ENCODE measurements at places on chromosomes 6 and 20. TPM values are rescaled to one million over a fixed set of nuclear protein-coding genes. Genes with fewer than 3 reads are reported as not detected.
A peak's percentile ranks its signal among the peaks of the same experiment; 100 is the strongest.

SAMHD1 gene
- total RNA-seq = 59.9 TPM

CFB gene
- 0.21 TPM for total RNA-seq

LPA gene
- total RNA-seq = not detected

DEFB127 gene
- not detected for total RNA-seq

BFSP1 gene
- 0.76 TPM for total RNA-seq

HLA-DMB gene
- total RNA-seq = 2.8 TPM

ZC2HC1B gene
- 0.24 TPM for total RNA-seq

FARS2 gene
- total RNA-seq = 23.8 TPM

FILIP1 gene
- not detected for total RNA-seq

DNA sequence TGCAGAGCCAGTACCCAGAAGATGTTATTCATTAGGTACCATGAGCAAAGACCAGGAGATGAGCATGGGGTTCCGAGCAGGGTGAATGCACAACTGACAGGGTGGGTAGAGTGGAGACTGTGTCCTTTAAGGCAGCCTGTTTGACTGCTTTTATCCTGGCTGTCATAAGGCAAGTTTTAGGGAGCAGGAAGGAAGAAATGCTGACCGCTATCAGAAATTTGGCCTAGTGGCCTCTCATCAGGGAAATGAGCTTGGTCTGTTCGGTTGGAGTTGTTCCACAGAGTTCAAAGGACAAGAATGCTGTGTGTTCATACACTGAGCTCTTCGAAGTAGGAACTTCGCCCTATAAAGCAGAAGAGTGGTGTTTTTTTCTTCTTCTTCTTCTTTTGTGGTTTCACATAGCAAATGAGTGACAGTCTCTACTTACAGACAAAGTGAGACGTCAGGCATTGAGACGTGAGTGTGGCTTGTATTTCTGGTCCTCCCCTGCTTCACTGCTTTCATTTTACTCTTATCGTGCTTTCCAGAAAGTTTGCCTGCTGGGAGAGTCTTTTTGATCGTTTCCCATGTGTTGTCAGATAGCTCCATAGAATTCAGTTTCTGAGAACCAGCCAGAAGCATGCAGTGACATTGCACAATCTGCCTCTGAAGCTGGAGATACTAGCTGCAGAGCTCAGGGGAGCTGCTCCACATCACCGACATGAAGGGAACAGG, at the start of gene CASS4:
Gene CASS4 (plus strand): TSS at position 502 of the 714 bp plus-strand sequence. CDS start 199 bp downstream, at position 701.
- H3K4me1 ChIP-seq = peaks cover 53% of the 10 kb centered on the region
- peak within 1 kb of the TSS; percentile 89 for H3K4me3 ChIP-seq
- peak; percentile 22 for DNase-seq
- no peaks in the 10 kb centered on the region for H3K27me3 ChIP-seq
- H3K36me3 ChIP-seq = peaks cover 52% of the 10 kb centered on the region

DNA sequence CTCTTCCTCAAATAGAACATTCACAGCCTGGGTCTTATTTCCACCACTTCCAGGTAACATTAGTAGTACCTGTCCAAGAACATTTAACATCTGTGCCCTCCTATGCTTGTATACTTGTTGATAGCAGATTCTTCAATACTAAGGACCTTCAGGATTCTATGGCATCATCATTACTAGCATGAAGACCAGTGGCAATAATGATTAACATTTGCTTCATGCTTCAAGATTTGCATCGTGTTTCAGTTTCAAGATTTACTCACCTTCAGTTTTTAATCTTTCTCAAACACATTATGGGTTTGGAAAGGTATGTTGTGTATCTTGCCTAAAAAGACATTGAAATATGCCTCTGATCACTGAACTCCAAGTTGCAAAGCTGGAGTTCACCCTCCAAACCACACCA, 412.8 kb upstream of the NRSN1 start:
- H3K36me3 ChIP-seq = no peaks in the 10 kb centered on the region
- H3K4me3 ChIP-seq = no peak overlapping the region
- no peaks in the 10 kb centered on the region for H3K4me1 ChIP-seq
- DNase-seq = no peak
- H3K27ac ChIP-seq = no peak overlapping the region

GRCh38 chr6:88386167-88386566, 220.0 kb upstream of the CNR1 start:
- no peak overlapping the region for H3K27ac ChIP-seq
- no peak for DNase-seq
- H3K4me1 ChIP-seq = no peaks in the 10 kb centered on the region
- H3K4me3 ChIP-seq = no peak overlapping the region

- H3K27ac ChIP-seq = no peak overlapping the region
- H3K4me3 ChIP-seq = no peak overlapping the region
- no peak for DNase-seq
- peaks cover 18% of the 10 kb centered on the region for H3K27me3 ChIP-seq
These were observed 3.2 kb upstream of the CST3 start for GRCh38 chr20:23640671-23641667.

- H3K4me3 ChIP-seq = no peak overlapping the region
- no peak overlapping the region for H3K27ac ChIP-seq
- H3K4me1 ChIP-seq = peaks cover 42% of the 10 kb centered on the region
- H3K36me3 ChIP-seq = peaks cover 2% of the 10 kb centered on the region
- H3K27me3 ChIP-seq = peaks cover 2% of the 10 kb centered on the region
These were observed 3.8 kb upstream of the TUBB1 start for GRCh38 chr20:59015411-59015810.

- no peak overlapping the region for H3K27ac ChIP-seq
- H3K36me3 ChIP-seq = no peaks in the 10 kb centered on the region
- no peaks in the 10 kb centered on the region for H3K27me3 ChIP-seq
- H3K4me1 ChIP-seq = no peaks in the 10 kb centered on the region
- no peak overlapping the region for H3K4me3 ChIP-seq
These were observed 252.9 kb upstream of the NRSN1 start for GRCh38 chr6:23873161-23873560.

- H3K27ac ChIP-seq = no peak overlapping the region
- H3K4me1 ChIP-seq = no peaks in the 10 kb centered on the region
- H3K4me3 ChIP-seq = no peak overlapping the region
These were observed 212.6 kb upstream of the MOCS1 start for GRCh38 chr6:40146902-40147301.

- no peak overlapping the region for H3K4me3 ChIP-seq
- DNase-seq = no peak
- no peaks in the 10 kb centered on the region for H3K27me3 ChIP-seq
- H3K4me1 ChIP-seq = peaks cover 10% of the 10 kb centered on the region
These were observed 85.3 kb downstream of the TRMT6 start for GRCh38 chr20:5864873-5865587.

DNA sequence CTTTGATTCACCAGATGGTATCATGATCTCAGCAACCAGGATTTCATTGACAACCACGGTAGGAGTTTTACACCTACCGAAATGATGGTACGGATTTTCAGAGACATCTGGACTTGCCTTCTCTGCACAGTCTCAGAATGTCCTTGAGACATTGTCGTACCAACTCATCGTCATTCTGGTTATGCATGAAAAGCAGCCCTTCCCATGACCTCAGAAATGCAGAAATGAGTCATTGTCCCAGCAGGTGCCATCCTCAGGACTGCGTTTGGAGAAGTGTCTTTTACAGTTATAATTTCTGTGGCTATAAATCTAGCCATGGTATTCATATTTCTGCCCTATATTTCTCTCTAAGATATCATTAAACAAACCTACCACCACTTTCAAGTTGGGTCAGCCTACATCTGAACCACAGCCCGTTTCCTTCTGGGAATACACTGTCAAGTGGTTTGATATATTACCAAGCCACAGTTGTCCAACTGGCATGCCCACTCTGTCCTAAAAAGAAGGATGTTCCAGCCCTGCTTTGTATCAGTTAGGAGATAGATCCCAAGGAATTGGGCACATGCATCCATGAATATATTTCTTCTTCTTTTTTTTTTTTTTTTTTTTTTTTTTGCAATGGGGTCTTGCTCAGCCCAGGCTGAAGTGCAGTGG, 7.5 kb upstream of the BFSP1 start:
- peak; percentile 16 for DNase-seq
- no peaks in the 10 kb centered on the region for H3K36me3 ChIP-seq
- peaks cover 35% of the 10 kb centered on the region for H3K4me1 ChIP-seq
- H3K4me3 ChIP-seq = no peak overlapping the region
- H3K27me3 ChIP-seq = peaks cover 36% of the 10 kb centered on the region

- H3K4me3 ChIP-seq = no peak overlapping the region
- DNase-seq = no peak
These were observed 72.8 kb downstream of the RTN4IP1 start for GRCh38 chr6:106556368-106556960.

- peaks cover 9% of the 10 kb centered on the region for H3K4me1 ChIP-seq
- H3K36me3 ChIP-seq = peaks cover 50% of the 10 kb centered on the region
- no peak for DNase-seq
- no peak overlapping the region for H3K27ac ChIP-seq
- no peak overlapping the region for H3K4me3 ChIP-seq
These were observed 158.1 kb downstream of the DTNBP1 start for GRCh38 chr6:15504581-15505350.

DNA sequence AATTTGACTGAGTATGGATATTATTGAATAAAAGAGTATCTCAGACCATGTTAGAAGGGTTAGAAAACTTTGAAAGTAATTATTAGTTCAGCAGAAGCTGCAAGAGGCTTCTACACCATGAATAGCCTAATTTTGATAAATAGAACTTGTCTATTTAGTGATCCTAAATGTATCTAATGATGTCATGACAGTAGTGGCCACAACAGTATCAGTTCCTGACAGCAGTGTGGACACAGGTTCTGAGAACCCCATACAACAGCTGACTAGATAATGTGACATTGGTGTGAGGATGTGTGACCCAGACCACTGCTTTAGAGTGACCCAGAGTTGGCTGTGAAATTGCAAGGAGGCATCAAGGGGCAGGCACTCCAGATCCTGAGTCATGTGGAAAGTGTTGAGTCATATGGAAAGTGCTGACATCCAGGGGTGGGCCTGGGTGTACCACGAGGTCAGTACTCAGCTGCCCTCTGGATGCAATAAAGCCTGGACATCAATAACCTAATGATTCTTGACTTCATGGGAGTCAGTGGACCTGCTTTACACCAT, 754.7 kb downstream of the DHX35 start:
- no peaks in the 10 kb centered on the region for H3K27me3 ChIP-seq
- DNase-seq = no peak
- no peak overlapping the region for H3K27ac ChIP-seq
- no peak overlapping the region for H3K4me3 ChIP-seq
- no peaks in the 10 kb centered on the region for H3K36me3 ChIP-seq

DNA sequence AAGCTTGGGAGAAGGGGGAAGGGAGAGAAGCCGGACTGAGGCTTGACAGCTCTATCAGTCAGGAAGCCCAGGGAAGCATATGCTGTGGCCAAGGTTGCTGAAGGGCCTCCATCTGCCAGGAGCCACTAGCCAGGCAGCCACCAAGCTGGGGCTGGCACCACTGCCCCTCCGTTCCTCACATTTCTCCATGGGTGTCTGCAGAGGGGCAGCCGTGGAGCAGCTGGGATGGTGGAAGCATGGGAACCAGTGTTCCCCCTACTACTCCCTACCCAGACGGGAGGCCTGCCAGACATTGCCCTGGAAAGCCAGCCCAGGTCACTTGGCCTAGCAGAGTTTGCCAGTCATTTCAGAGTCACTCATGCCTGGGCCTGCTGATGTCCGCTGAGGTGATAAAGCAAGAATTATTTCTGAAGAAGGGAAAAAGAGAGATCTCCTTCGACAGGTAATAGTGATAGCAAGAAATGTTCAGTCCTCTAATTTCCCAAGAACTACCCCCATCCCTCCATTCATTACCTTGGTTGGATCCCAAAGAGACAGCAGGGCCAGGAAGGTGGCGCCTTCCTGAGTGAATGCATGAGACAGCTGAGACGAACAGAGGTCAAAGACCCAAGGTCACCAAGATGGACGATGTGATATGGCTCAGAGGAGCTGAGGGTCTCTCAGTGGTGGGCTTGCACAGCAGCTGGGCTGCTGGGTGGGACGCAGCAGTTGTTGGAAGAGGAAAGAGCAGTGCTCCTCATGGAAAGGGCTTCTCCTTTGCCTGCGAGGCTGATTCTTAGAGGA, 21.9 kb downstream of the SNPH start:
- H3K27ac ChIP-seq = no peak overlapping the region
- DNase-seq = no peak
- peaks cover 18% of the 10 kb centered on the region for H3K4me1 ChIP-seq
- no peaks in the 10 kb centered on the region for H3K27me3 ChIP-seq
- H3K4me3 ChIP-seq = no peak overlapping the region

DNA sequence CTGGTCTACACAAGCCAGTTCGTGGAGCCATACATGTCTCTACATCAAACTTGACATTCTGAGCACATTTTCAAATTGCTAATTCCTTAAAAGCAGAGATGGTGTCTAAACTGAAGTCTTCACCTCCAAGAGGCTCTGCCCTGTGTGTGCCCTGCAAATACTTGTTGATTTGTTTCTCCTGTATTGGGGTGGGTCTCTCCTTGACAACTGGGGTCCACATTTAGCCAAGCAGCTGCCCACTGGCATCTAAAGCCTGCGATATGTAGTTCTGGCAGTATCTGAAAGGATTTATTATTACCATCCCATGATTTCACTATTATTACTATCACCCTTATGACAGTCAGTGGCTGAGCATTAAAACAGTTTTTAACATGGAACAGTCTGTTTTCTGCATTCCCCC, 45.9 kb upstream of the PKHD1 start:
- H3K27ac ChIP-seq = no peak overlapping the region
- H3K4me3 ChIP-seq = no peak overlapping the region
- no peaks in the 10 kb centered on the region for H3K36me3 ChIP-seq
- peaks cover 18% of the 10 kb centered on the region for H3K27me3 ChIP-seq
- no peak for DNase-seq

DNA sequence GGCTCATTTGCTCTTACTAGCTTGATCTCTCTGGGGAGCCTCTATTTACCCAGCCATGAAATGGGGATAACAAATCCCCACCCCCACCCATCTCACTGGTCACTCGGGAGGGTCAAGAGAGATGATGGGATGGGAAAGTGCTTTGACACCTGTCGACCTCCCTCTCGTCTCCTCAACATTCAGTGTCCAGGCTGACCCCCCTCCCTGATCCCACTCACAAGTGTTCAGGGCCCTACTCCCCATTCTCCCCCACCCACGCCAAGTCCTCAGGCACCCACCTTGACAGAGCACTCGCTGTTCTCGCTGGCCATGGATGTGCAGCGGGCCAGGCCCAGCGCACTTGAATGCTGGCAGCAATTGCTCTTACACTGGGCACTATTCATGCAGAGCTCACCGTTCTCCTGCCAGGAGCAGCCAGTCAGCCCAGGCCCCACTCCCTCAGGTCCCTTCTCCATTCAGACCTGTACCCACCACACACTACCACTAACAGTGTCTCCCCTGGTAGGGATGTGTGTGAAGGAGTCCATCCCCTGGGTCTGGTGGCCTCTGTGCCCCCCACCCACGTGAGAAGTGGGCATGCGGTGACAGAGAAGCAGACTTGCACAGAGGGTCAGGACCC, 1.6 kb downstream of the CLPS start:
- no peaks in the 10 kb centered on the region for H3K4me1 ChIP-seq
- H3K4me3 ChIP-seq = no peak overlapping the region
- no peaks in the 10 kb centered on the region for H3K36me3 ChIP-seq
- DNase-seq = no peak

DNA sequence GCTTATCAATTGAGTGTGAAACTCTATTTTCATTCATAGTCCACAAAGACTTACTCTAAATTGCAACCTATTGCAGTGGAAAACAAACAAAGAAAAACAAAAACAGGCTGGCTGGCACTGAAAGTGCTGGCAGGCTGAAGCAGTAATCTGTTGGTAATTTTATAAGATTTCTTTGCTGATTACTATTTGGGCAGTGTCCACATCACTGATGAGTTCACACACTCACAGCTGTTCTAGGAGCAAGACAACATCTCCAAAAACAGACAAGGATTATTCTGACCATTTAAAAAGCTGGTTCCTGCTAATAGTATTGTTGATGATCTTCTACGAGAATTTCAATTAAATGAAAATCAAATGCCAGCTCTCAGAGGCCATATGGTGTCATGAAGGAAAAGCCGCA, 26.9 kb downstream of the MARCKS start:
- H3K27ac ChIP-seq = no peak overlapping the region
- peaks cover 11% of the 10 kb centered on the region for H3K27me3 ChIP-seq

GRCh38 chr20:50317116-50317515, 126.5 kb downstream of the CEBPB start:
- H3K36me3 ChIP-seq = peaks cover 2% of the 10 kb centered on the region
- H3K4me3 ChIP-seq = no peak overlapping the region
- H3K4me1 ChIP-seq = peaks cover 14% of the 10 kb centered on the region
- peaks cover 26% of the 10 kb centered on the region for H3K27me3 ChIP-seq
- H3K27ac ChIP-seq = no peak overlapping the region

Data from activated T-helper 1 cell treated with anti-CD3 and anti-CD28 coated beads, Interleukin-12 subunit alpha, Interleukin-12 subunit beta, Interleukin-2, Interleukin-4 antibody, amounts not matched to agents 30 ng/mL and 10 ng/mL and 1 ng/mL, durations not matched to agents 14 hours and 24 hours and 36 hours (primary cell).